Pulmonary artery endothelial cell (primary cell): ENCODE measurements at places on chromosomes 5 and 9.

- DNase-seq, result no peak
These were observed 5.7 kb upstream of the BHMT start for GRCh38 chr5:79105868-79106267.

GRCh38 chr9:126058591-126058990 is 268.0 kb upstream of the MVB12B start:
- no peak for DNase-seq

DNA sequence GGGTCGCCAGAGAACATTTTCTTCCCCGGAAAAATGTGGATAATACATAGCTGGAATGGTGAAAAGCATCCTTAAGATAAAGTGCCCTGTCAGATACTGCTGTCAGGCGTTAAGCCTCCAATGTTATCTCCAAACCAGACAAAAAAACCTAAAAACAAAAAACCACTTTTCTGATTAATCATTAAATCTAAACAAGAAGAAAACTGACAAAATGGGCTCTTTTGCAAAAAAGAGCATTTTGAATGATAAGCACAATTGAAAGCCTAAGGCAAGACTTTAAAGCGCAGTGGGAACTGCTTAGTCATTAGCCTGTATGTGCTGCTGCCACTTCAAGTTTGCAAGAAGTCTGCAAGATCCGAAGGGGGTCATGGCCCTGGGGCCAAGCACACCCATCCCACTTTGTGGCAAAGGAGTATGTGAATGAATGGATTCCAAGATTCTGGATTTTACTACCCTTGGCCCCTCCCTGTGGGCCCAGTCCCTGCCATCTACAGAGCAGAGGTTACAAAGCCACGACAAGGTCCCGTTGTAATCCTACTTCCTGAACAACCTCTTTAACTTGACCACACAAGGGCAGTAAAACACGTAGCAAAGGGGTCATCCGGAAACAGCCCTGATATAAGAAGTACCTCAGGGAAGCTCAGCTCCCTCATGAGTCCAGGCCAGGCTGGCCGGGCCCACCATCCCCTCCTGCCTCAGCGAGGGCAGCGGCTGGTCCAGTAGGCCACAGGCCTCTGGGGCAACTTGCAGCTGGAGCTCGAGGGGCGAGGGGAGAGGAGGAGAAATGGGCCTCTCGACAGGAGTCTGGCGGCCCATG is 29.7 kb downstream of the SHB start:
- no peak for DNase-seq

DNA sequence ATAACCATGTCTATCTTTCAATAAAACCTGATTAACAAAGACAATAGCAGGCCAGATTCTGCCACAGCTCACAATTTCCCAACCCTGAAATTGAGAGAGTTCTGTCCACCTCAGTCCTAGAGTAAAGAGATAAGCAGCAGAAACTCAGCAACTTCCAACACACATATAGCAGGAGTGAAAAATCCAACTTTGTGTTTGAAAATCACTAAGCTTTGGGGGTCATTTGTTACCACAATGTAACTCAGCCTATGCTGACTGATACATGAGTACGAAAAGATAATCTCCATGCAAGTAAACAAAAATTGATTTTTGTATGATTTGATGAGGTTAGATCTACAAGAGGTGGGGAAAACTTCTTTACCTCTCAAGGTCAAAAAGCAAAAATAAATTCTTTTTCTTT is 231.0 kb upstream of the DAPK1 start:
- no peak for DNase-seq

- DNase-seq, result no peak
These were observed 88.7 kb downstream of the TLE1 start for GRCh38 chr9:81600631-81601030.

DNA sequence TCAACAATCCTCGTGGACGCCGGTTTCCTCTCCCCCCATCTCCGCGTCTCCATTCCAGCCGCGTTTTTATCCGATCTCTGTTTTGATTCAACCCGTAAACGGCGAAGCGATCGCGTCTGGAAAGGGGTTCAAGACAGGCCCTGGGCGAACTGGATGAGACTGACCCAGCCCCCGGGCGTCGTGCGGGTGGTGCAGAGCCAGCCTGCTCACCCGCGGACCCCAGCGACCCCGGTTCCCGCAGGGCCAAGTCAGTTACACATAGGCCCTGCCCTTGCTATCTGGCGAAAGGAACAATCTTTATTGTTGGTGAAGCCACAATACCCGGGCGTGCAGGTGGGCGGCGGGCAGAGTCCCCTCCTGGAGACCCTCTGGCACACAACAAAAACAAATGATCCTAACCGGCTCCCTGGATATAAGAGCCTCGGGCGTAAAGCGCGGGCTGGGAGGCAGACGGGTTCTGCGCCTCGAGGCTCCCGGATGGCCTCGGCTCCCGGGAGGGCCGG is 1.8 kb downstream of the TLX3 start:
- no peak for DNase-seq

DNA sequence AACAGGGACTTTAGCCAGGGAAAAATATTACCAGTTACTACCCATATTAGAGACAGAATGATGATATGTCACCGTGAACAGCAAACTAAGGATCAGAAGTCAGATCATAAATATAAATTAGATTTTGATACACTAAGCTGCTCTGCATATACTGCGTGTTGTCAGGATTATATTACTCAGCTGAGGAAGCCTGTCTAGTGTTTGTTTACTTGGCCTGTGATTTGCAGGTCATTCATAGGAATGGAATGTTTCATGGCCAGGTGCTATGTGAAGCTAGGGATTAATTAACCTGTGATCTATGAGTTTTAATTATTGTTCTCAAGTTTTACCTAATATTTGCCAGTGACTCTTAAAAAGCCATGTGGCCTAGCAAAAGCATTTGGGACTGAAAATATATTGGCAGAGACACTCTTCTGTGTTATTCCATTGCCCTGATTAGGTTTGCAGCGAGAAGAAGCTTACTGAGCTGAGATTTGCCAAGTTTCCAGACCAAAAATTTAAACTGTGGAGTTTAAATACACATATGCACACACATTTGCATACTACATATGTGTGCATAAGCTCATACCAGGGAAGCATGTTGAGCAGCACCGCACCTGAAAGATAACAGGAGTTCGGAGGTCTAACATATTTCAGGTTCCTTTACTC is 496.3 kb upstream of the GRIA1 start:
- DNase-seq, result no peak

GRCh38 chr5:53928641-53929040 is 368.2 kb downstream of the NDUFS4 start:
- DNase-seq, result no peak

DNA sequence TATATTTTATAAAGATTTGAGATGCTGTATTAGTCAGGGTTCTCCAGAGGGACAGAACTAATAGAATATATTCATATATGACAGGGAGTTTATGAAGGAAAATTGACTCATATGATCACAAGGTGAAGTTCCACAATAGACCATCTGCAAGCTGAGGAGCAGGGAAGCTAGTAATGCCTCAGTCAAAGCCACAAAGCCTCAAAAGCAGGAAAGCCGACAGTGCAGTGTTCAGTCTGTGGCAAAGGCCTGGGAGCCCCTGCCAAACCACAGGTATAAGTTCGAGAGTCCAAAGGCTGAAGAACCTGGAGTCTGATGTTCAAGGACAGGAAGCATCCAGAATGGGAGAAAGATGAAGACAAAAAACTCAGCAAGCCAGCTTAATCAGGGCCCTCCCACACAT is 382.2 kb downstream of the LRRC70 start:
- DNase-seq, result no peak

DNA sequence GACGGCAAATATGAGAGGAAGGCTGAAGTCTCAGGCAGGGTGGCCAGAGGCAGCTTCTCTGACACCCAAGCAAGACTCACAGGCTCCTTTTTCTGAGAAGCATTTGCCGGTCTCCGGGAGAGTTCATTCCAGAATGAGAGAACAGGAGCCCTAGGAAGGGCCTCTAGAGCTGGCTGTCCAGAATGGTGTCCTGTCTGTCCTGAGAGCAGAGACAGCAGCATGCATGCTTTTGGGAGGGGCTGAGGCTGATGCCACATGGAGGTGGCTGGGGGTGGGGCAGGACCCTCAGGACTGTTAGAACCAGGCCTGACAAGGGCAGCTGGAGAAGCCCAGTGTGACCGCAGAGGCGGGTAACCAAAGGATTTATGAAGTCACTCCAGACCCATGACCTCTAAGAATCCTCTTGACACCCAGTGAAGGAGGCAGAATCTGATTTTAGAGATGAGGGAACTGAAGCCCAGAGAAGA is 60.0 kb downstream of the SHB start:
- no peak for DNase-seq

DNA sequence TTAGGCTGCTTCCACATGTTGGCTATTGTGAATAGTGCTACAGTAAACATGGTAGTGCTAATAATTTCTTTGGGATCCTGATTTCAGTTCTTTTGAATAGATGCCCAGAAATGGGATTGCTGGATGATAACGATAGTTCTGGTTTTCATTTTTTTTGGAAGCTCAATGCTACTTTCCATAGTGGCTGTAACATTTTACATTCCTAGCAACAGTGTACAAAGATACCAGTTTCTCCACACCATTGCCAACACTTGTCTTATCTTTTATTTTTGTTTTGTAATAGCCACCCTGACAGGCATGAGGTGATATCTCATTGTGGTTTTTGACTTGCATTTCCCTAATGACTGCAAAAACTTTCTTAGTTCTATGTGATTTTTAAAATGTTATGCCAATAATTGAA is 68.8 kb upstream of the LRRC70 start:
- no peak for DNase-seq

- DNase-seq, result no peak
These were observed 49.9 kb downstream of the GDNF start for GRCh38 chr5:37789991-37790390.

DNA sequence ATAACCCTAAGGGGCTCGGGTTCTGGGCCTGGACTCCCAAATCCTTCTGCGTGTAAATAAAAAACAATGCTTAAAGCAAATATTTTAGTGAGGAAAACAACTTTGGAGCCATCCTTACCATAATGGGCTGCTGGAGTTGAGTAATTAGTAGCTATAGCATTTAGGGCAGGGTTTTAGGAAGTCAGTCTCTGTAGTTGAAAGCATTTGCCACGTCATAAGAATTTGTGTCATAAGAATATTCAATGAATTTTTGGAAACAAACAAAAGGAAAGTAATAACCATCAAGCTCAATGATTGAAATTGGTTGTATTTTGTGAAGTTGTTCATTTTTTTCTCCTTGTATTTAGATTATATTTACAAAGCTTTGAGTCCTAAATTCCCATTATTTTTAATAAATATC is 114.8 kb upstream of the ELL2 start:
- no peak for DNase-seq

DNA sequence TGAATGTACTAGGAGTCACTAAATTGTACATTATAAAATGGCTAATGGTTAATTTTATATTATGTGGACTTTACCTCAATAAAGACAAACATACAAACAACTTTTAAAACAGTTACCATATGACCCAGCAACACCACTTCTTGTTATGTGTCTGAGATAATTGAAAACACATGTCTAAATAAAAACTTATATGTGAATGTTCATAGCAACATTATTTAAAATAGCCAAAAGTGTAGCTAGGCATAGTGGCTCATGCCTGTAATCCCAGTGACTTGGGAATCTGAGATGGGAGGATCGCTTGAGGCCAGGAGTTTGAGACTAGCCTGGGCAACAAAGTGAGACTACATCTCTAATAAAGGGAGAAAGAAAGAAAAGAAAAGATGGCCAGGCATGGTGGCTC is 22.9 kb downstream of the SLC35A4 start:
- no peak for DNase-seq

DNA sequence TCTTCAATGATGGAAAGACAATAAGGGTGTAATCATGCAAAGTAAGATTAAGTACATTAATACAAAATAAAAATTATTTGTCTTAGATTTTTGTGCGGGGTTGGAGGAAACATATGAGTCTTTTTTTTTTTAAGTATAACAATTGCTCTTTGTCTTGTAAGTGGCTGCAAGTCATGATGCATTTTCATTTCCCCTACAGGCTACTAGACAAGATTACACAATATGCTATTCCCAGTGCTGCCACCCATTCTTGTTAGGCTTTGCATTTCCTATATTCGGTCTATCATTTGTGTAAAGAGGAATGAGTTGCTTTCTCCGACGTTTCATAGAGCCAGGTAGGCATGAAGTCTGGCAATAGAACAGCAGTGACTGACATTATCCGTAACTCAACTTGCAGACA is 294.2 kb upstream of the CYLC2 start:
- no peak for DNase-seq

DNA sequence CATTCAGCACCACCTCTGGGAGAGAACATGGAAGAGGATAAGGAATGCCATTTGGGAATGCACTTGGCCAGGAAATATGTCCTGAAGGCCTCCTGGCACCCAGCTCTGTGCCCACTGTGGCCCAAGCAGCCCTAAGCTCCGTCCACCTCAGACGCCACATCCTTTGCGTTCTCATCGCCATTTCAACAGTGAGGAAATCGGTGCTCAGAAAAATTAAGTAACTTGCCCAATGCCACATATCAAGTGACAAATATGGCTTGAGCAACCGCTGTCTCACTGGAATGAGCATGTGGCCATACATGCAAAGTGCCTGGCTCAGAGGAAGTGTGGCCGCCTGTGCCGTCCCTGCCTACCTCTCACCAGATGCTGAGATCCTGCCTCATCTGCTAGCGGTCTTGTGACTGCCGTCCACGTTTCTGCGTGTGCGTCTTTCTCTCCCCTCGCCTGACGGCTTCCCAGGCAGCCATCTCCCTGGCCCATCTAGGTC is 984 bp upstream of the DOK3 start:
- no peak for DNase-seq

DNA sequence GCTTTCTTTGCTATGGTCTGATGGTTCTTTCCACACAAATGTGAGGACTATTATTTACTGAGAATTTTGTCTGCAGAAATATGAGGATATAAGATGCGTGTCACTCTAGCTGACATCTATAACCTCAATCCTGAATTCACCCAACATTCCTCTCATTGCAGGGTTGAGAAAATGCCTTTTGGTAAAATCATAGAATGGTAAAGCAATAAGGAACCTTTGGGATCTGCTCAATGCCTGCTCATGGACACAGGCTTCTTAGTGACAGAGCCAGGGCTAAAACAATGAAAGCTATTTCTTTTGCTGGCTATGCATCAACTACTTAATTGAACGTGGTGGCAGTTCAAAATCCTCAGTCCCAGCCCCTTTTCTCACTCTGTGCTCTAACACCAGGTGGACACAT is 199.6 kb downstream of the GAS1 start:
- no peak for DNase-seq

GRCh38 chr5:98767581-98767980 is 5.9 kb upstream of the RGMB start:
- no peak for DNase-seq
